Uterus (tissue), 4 donors: ENCODE measurements at places on chromosomes 12 and 14. TPM values are rescaled to one million over a fixed set of nuclear protein-coding genes. Genes with fewer than 3 reads are reported as not detected.

DNA sequence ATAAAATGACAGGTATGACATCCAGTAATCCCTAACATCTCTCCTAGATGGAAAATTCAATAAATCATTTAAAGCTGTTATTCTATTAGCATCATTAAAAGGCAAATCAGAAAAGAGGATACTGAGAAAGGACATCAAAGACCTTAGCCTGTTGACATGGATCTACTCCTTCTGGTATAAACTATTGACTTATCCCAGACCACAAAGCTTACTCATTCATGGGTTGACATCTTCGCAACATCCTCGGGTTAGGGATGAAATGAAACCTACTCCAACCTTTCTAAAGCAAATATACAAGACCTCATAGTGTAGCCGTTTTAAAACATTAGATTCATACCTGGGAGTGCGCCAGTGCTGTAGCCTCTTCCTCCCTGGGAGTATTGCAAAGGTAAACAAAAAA, 191.5 kb upstream of the BTG1 start:
- H3K27ac ChIP-seq = peak overlapping the region; percentile 16
- no peak overlapping the region for H3K4me3 ChIP-seq
- H3K27me3 ChIP-seq = no peaks in the 10 kb centered on the region

DNA sequence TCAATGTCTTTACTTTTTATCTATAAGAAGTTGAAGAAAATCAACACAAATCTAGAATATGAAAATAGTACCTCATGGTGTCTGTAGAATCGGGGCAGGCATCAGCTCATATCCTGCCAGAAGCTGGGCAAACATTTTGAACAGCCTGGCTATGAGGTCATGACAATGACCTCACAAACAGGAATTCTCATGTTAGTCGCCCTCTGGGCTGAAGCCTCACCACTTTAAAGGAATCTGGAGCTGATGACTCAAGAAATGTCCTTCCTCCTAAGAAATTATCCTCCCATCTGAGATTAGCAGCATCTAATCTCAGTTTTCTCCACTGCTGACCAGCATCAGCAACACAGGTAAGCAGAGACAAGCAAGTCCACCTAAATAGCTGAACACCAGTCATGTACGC, 27.1 kb downstream of the CLIP1 start:
- H3K4me1 ChIP-seq = no peaks in the 10 kb centered on the region
- H3K36me3 ChIP-seq = no peaks in the 10 kb centered on the region
- no peaks in the 10 kb centered on the region for H3K27me3 ChIP-seq
- DNase-seq = no peak
- no peak overlapping the region for H3K4me3 ChIP-seq
- H3K27ac ChIP-seq = peak overlapping the region; percentile 77

The CD27 gene
- total RNA-seq = 1.4 TPM

The PLA2G1B gene
- total RNA-seq = not detected

- H3K36me3 ChIP-seq = no peaks in the 10 kb centered on the region
- no peaks in the 10 kb centered on the region for H3K27me3 ChIP-seq
- no peaks in the 10 kb centered on the region for H3K4me1 ChIP-seq
- no peak overlapping the region for H3K27ac ChIP-seq
- no peak overlapping the region for H3K4me3 ChIP-seq
- no peak for DNase-seq
These were observed 13.1 kb downstream of the TMBIM4 start for GRCh38 chr12:66156654-66157053.

The DDX47 gene
- total RNA-seq = 46.1 TPM

DNA sequence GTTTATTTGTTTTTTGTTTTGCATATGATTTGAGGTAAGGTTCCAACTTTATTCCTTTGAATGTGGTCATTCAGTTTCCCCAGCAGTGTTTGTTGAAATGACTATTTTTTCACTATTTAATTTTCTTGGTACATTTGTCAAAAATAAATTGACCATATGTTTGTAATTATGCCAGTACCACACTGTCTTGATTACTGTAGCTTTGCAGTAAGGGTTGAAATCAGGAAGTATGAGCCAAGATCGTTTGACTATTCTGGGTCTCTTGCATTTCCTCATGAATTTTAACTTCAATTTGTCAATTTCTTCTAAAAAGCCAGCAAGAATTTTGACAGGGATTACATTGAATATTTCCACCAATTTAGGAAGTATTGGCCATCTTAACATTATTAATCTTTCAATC, 199.3 kb upstream of the PPFIA2 start:
- H3K4me1 ChIP-seq = no peaks in the 10 kb centered on the region
- no peaks in the 10 kb centered on the region for H3K36me3 ChIP-seq
- H3K27me3 ChIP-seq = no peaks in the 10 kb centered on the region
- H3K4me3 ChIP-seq = no peak overlapping the region
- H3K27ac ChIP-seq = no peak overlapping the region

The RNASE13 gene
- not detected for total RNA-seq

The TMEM63C gene
- 0.98 TPM for total RNA-seq

- H3K36me3 ChIP-seq = no peaks in the 10 kb centered on the region
- H3K4me1 ChIP-seq = no peaks in the 10 kb centered on the region
- DNase-seq = no peak
- H3K27me3 ChIP-seq = no peaks in the 10 kb centered on the region
- H3K27ac ChIP-seq = no peak overlapping the region
- no peak overlapping the region for H3K4me3 ChIP-seq
These were observed 313.2 kb upstream of the DIO3 start for GRCh38 chr14:101247842-101248725.

DNA sequence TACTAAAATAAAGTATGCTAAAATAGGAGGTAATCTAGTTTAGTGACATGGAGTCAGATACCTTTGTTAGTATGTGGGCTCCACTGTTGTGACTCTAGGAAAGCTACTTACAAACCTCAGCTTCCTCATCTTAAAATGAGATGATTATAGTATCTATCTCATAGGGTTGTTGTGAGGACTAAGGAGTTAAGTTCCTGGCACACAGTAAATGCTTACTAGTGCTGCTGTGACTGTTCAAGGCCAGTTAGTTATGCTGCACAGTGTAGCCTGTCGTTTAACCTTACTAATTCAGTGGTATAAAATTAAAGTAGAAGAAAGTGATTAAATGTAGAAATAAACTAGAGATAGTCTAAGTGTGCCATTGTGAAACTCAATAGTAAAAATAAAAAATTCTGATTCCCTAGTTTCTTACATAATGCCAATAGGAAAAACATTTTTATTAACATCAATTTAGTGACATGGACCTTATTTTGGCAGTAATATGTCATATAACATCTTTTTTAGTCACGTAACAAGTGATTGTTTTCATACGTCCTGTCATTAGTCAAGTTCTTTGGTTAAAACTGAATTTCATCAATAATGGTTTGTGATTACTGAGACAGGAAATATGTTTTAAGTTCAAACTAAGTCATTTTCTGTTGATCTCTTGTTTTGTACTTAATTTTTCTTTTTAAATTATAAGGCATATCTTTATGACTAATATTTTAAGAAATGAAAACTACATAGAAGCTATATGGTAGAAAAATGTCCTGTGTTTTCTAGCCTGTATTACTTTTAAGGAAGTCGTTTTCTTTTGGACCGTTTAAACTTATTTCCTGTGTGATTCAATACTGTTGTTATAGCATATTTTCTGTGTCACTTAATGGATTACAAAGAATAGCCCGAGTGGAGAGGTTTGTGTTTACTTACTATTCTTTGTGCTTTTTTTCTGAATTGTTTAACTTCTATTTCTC, 74.0 kb downstream of the PCNX1 start:
- no peak overlapping the region for H3K4me3 ChIP-seq
- H3K27me3 ChIP-seq = no peaks in the 10 kb centered on the region
- no peaks in the 10 kb centered on the region for H3K36me3 ChIP-seq
- no peak for DNase-seq
- H3K27ac ChIP-seq = no peak overlapping the region

The SLC7A8 gene
- total RNA-seq = 20.5 TPM

DNA sequence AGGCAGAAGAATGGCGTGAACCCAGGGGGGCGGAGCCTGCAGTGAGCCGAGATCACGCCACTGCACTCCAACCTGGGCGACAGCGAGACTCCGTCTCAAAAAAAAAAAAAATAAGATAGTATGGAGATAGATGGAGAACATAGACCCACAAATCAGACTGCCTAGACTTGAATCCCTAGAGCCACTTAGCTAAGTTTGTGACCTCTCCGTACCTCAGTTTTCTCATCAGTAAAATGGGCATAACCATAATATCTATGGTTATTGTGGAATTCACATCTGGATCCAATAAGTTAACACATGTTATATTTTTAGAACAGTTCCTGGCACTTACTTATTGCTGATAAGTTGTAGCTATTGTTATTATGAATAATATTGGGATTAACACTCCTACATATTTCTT, 7.2 kb downstream of the PROX2 start:
- no peaks in the 10 kb centered on the region for H3K36me3 ChIP-seq
- no peak overlapping the region for H3K4me3 ChIP-seq
- DNase-seq = no peak
- no peaks in the 10 kb centered on the region for H3K4me1 ChIP-seq

The SMIM41 gene
- not detected for total RNA-seq

The AP5M1 gene
- 16.7 TPM for total RNA-seq

The FAM177A1 gene
- total RNA-seq = 42.6 TPM

The PZP gene
- total RNA-seq = not detected

- peak overlapping the region; percentile 43 for H3K27ac ChIP-seq
- DNase-seq = no peak
- H3K4me3 ChIP-seq = no peak overlapping the region
- H3K27me3 ChIP-seq = no peaks in the 10 kb centered on the region
- no peaks in the 10 kb centered on the region for H3K4me1 ChIP-seq
These were observed 342.2 kb upstream of the SFSWAP start for GRCh38 chr12:131368668-131369071.

DNA sequence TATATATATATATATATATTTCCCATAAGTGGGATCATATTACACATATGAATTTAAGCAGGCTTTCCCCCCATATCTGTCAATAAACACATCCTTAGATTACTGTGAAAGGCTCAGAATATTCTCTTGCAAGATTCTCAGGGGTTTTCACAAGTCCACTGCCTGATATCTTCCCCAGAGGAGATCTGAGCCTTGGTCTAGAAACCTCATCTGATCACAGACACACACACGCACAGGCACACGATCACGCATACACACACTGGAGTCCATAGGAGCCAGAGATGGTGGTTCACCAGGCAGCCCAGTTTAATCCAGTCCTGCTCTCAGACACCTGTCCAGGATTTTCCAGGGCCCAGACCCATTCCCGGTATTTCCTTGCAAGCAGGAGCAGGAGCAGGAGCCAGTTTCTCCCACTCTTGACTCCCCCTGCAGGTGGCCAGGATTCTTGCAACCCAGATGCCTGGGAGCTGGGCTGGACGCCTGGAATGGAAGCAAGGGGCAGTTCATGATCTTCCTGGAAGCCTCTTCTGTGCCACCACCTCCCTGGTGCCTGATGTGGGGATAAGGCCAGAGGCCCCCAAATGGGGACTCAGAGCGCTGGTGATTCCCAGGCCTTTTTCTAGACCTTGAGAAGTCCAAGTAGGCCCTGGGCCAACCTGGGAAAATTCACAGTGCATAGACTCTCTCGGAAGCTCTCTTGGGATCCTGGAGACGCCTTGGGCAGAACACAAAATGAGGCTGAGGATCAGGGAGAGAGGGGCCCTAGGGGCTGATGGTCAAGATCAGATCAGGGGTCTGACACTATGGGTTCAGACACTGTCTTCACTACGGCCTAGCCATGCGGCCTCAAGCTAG, 16.5 kb upstream of the KRT78 start:
- peak; percentile 59 for DNase-seq
- no peak overlapping the region for H3K4me3 ChIP-seq

GRCh38 chr12:124814741-124815613, 48.7 kb downstream of the SCARB1 start:
- DNase-seq = no peak
- H3K27ac ChIP-seq = no peak overlapping the region
- no peak overlapping the region for H3K4me3 ChIP-seq
- no peaks in the 10 kb centered on the region for H3K27me3 ChIP-seq
- no peaks in the 10 kb centered on the region for H3K36me3 ChIP-seq

DNA sequence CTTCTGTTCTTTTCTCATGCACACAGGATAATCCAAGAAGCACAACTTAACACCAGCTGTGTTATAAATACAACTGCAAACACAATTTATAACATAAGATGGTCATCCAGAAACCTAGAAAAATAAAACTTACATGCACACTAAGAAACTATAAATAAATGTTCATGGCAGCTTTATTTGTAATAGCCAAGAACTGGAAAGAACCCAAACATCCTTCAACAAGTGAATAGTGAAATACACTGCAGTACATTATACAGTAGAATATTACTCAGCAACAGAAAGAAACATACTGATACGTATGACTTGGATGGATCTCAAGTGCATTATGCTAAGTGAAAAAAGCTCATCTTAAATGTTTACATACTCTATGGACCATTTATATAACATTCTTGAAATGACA, 132.7 kb downstream of the SPTSSA start:
- no peaks in the 10 kb centered on the region for H3K27me3 ChIP-seq
- no peak overlapping the region for H3K4me3 ChIP-seq
- no peak overlapping the region for H3K27ac ChIP-seq

GRCh38 chr12:95573951-95574576, 22.8 kb upstream of the USP44 start:
- no peak overlapping the region for H3K27ac ChIP-seq
- DNase-seq = no peak

The SLC11A2 gene
- total RNA-seq = 71.0 TPM

The IQSEC3 gene
- total RNA-seq = 2.9 TPM

DNA sequence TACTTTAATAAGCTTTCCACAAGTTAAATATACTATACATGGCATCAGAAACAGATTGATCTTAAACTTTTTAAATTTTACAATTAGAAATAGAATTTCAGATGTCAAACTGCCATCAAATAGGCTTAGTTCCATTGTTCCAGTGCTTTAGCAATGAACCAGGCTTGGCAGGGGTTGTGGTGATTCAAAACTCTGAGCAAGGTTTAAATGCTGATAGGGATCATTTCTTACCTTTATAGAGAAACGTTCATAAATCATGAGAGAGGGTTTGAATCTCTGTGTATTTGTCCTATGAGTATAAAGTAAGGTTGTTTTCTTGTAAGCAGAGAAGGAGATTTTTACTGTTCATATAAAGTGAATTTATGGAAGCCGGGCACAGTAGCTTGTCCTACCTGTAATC, 794.5 kb upstream of the TBX3 start:
- H3K27me3 ChIP-seq = no peaks in the 10 kb centered on the region
- no peak overlapping the region for H3K27ac ChIP-seq
- no peak for DNase-seq
- no peaks in the 10 kb centered on the region for H3K4me1 ChIP-seq
- H3K36me3 ChIP-seq = no peaks in the 10 kb centered on the region

DNA sequence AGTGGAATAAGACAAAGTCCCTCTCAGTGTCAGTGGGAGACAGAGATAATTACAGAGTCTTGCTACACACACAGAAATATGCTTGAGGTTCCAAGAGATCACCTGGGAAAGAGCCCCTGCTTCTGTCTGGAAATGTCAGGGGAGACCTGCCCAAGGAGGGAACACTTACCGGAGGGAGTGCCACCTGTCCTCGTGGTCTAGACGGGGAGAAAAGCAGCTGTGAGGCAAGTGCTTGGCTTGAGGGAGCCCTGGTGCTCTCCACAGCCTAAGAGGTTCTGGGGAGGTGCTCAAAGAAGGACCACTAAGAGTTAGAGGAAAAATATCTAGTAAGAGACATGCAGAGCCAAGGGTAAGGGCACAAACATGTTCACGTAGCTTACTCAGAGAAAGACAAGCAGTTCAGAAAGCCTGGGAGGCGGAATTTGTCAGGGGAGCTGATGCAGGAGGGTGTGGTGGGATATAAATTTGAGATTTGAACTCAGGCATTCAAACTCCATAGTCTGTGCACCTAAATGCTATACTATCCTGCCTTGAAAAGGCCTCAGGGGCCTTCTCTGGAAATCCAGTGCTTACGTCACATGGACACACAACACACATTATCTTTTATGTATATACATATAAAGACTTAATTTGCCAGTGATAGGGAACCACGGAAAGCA, 38.2 kb upstream of the GNPNAT1 start:
- H3K27me3 ChIP-seq = no peaks in the 10 kb centered on the region
- H3K4me1 ChIP-seq = no peaks in the 10 kb centered on the region
- DNase-seq = no peak
- no peak overlapping the region for H3K27ac ChIP-seq
